Vagina (tissue), 2 donors: ENCODE measurements at places on chromosomes 4 and X. TPM values are rescaled to one million over a fixed set of nuclear protein-coding genes. Genes with fewer than 3 reads are reported as not detected.

DNA sequence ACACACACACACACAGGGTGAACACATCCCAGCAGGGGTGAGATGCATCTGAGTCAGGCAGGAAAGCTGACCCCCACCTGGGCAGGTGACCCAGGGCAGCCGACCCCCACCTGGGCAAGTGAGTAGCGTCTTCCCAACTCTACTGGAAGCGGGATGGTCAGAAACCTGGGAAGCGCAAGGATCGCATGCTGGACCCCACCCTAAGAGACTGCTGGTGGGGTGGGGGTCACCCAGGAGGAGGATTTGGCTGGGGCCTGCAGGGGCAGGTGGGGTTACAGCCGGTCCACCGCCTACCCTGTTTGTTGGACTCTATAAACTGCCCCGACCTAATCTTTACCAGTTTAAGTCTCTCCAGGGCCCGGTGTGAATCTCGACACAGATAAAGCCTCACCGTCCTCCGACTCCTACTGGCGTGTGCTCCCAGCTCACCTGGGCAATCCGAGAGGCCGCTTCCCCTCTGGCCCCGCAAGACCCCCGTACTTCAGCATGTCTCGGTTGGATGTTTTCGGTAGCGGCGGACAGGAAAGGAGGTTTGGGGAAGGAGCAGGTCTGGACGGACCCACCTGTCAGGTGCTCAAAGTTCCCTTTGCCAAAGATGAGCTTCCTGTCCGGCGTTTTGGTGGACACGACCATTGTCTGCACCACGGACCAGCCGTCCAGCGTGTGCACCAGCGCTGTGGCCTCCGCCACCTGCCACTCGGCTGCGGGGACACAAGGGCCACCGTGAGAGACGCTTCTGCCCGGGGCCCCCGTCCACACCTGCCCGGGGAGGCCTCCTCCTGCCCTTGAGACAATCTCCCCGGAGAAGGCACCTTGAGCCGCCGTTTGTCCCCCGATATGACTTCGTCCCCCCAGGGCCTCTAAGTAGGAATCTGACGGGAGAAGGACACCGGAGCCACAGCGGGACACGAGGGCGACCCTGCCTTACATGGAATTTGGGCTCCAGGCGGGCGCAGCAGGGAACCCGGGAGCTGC, 2.0 kb downstream of the GTPBP6 start:
- peaks cover 15% of the 10 kb centered on the region for H3K4me1 ChIP-seq
- H3K36me3 ChIP-seq, result no peaks in the 10 kb centered on the region
- no peak overlapping the region for H3K4me3 ChIP-seq
- DNase-seq, result no peak
- H3K27ac ChIP-seq, result no peak overlapping the region

The ARHGAP36 gene
- total RNA-seq, result 2.0 TPM

GRCh38 chr4:172751550-172751949, 417.1 kb upstream of the GALNT7 start:
- H3K4me3 ChIP-seq, result no peak overlapping the region
- no peak overlapping the region for H3K27ac ChIP-seq
- no peaks in the 10 kb centered on the region for H3K36me3 ChIP-seq
- H3K4me1 ChIP-seq, result no peaks in the 10 kb centered on the region

The AVPR2 gene
- total RNA-seq, result 4.9 TPM

DNA sequence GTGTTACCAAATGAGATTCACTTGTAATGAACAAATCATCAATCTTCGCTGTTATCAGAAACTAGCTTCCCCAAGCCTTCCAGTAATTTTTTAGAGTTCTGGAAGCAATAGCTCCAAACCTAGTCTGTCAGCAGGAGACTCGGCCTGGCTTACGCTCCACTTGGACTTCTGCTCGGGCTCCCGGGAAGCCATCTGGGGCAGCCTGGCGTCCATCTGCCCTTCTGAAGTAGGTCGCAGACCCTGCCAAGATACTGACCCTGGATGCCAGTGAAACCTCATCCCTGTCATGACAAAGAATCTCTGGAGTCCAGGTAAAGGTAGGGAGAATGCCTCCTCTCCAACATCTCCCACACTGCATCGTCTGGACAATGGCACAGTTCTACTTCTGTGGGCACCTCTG, 493.8 kb upstream of the ZFP42 start:
- DNase-seq, result no peak
- H3K4me3 ChIP-seq, result no peak overlapping the region
- H3K27me3 ChIP-seq, result no peaks in the 10 kb centered on the region
- no peaks in the 10 kb centered on the region for H3K36me3 ChIP-seq

The MXRA5 gene
- 4.7 TPM for total RNA-seq

GRCh38 chr4:5693871-5694270, 14.5 kb downstream of the EVC2 start:
- no peaks in the 10 kb centered on the region for H3K27me3 ChIP-seq
- H3K4me3 ChIP-seq, result no peak overlapping the region
- H3K4me1 ChIP-seq, result no peaks in the 10 kb centered on the region
- H3K27ac ChIP-seq, result no peak overlapping the region
- no peaks in the 10 kb centered on the region for H3K36me3 ChIP-seq

The SYP gene
- total RNA-seq, result 11.0 TPM

DNA sequence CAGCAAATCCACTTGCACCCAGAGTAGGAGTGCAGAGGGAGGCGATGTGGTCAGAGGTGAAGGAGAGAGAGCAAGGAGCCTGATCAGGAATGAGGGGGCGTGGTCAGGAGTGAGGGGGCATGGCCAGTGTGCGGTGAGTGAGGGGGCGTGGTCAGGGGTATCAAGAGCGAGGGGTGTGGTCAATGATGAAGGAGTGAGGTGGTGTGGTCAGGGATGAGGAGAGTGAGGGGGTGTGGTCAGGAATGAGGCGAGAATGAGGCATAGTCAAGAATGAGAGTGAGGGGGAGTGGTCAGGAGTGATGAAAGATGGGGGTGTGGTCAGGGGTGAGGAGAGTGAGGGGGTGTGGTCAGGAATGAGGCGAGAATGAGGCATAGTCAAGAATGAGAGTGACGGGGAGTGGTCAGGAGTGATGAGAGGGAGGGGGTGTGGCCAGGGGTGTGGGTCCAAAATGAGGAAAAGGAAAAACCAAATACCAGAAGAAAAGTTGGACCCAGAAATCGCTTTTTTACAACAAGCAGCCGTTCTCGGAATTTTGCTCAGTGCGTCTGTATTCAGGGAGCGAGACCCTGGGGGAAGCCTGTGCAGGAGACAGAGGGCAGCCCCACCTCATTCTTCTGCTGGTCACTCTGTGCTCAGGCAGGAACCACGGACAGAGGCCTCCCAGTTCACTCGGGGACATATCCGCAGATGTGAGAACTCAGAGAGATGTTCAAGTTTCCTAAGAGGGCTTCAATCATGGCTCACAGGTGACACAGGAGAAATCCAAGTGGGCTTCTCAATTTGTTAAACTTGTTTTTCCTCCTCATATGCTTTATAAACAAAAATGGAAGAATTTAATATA, 47.5 kb downstream of the MAGEA1 start:
- no peak overlapping the region for H3K4me3 ChIP-seq
- no peaks in the 10 kb centered on the region for H3K36me3 ChIP-seq
- no peaks in the 10 kb centered on the region for H3K27me3 ChIP-seq
- no peaks in the 10 kb centered on the region for H3K4me1 ChIP-seq
- no peak for DNase-seq
- H3K27ac ChIP-seq, result no peak overlapping the region

The CXCL10 gene
- 1.7 TPM for total RNA-seq

The PRDM8 gene
- total RNA-seq, result 15.0 TPM

The EREG gene
- 1.2 TPM for total RNA-seq

The DRD5 gene
- not detected for total RNA-seq

- DNase-seq, result no peak
- H3K27ac ChIP-seq, result no peak overlapping the region
- H3K4me3 ChIP-seq, result no peak overlapping the region
- no peaks in the 10 kb centered on the region for H3K27me3 ChIP-seq
- H3K36me3 ChIP-seq, result no peaks in the 10 kb centered on the region
- H3K4me1 ChIP-seq, result no peaks in the 10 kb centered on the region
Observed at GRCh38 chr4:178899084-178899483, 1456.8 kb upstream of the AGA start.

DNA sequence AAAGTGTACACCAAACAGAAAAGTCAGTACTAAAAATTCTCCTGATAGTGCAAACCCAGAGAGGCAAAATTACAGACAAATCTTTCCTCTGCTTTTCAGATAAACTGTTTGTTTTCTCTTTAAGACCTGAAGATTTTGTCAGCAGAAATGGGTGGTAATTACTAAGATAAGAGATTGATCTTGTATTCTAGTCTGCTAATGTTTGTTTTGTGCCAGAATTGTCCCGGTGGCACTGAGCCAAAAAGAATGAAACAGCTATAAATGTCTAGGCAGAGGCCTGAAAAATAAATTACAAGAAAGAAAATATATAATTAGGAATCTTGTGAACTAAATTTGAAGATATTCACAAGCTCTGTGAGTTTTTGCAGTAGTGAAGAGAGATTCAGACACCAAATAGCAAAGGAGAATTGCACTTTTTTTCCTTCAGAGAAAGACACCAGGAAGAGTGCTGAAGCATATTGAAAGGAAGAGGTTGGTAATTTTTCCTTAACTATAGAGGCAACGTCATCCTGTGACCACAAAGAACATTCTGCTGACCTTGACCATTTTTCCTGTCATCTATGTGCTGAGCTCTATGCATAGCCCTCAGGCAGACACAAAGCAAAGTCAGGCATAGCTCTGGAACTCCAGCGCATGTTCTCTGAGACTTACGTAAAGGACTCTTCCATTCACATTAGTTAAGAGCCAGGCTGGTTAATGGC, 314.5 kb upstream of the RASGEF1B start:
- H3K4me1 ChIP-seq, result no peaks in the 10 kb centered on the region
- no peaks in the 10 kb centered on the region for H3K36me3 ChIP-seq
- no peaks in the 10 kb centered on the region for H3K27me3 ChIP-seq
- no peak overlapping the region for H3K4me3 ChIP-seq
- DNase-seq, result no peak
- no peak overlapping the region for H3K27ac ChIP-seq

- H3K36me3 ChIP-seq, result no peaks in the 10 kb centered on the region
- H3K4me1 ChIP-seq, result peaks cover 7% of the 10 kb centered on the region
- H3K27ac ChIP-seq, result no peak overlapping the region
- no peak for DNase-seq
Observed at GRCh38 chr4:123481717-123482116, 85.1 kb downstream of the SPRY1 start.

DNA sequence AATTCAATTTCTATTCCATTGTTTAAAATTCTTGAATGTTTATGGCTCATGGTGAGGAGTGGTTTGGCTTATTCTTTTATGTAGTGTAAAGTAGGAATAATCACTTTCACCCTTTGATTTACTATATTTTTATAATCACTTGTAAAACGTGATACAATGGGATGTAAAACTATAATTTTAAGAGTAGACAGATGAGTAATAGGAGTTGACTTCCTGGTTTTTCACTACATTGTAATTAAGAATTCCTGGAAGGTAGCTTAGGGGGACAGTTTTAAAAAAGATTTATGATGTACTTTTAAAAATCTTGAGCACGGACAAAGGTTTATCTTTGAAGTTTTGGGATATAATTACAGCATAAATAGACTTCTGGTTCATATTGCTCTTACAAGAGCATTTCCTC, 65.3 kb downstream of the PDGFC start:
- DNase-seq, result no peak
- H3K27me3 ChIP-seq, result no peaks in the 10 kb centered on the region
- H3K4me3 ChIP-seq, result no peak overlapping the region
- no peak overlapping the region for H3K27ac ChIP-seq

DNA sequence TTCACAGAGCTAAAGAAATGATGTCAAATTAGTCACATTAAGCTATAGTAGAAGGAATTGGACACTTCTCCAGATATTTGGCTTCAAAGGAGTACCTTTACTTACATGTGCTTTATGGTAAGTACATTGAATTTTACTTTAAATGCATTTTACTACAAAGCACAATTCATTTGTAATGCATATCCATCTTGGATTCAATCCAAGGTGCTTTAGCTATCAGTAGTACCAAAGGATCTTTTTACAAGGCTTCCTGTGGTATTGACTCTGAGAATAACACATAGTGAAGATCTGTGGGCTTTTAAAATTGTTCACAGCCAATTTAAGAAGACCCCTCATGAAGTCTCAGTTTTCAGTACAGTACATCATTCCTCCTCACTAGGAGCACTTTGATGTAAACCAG, 13.2 kb downstream of the THAP6 start:
- H3K27ac ChIP-seq, result no peak overlapping the region
- H3K36me3 ChIP-seq, result no peaks in the 10 kb centered on the region
- H3K4me1 ChIP-seq, result no peaks in the 10 kb centered on the region
- no peaks in the 10 kb centered on the region for H3K27me3 ChIP-seq
- no peak for DNase-seq

DNA sequence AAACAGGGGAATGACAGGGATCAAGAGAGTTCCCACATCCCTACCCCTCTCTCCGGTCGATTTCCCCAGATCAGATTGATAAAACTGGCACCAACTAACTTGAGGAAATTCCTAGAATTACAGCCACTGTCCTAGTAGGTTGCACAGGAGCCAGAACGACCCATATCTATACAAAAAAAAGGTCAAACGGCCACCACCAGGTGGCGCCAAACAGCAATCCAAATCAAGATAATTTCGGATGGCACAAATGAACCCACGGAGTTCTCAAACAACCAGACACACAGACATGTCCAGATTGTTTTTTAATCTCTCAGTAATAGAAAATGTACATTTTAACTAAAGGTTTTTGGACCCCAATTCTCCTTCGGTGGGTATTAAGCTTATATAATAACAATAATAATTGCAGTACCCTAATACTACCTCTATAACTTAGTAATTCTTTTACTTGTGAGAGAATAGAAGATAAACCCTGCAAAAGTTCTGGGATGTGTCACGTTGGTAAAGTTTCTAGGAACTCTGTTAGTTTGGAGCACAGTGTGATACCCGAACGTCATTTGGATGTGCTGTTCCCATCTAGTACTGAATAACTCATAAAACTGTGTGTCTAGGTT, 212.6 kb downstream of the SPOCK3 start:
- H3K27me3 ChIP-seq, result no peaks in the 10 kb centered on the region
- no peaks in the 10 kb centered on the region for H3K4me1 ChIP-seq
- no peak overlapping the region for H3K27ac ChIP-seq
- DNase-seq, result no peak
- H3K36me3 ChIP-seq, result no peaks in the 10 kb centered on the region

- H3K27me3 ChIP-seq, result no peaks in the 10 kb centered on the region
- no peak overlapping the region for H3K27ac ChIP-seq
- H3K4me1 ChIP-seq, result no peaks in the 10 kb centered on the region
- DNase-seq, result no peak
- H3K36me3 ChIP-seq, result no peaks in the 10 kb centered on the region
Observed at GRCh38 chrX:1472975-1473374, 20.3 kb upstream of the ASMTL start.

GRCh38 chr4:119736559-119736958, 108.0 kb upstream of the PDE5A start:
- H3K36me3 ChIP-seq, result no peaks in the 10 kb centered on the region
- no peak overlapping the region for H3K27ac ChIP-seq
- DNase-seq, result no peak
- no peak overlapping the region for H3K4me3 ChIP-seq
- H3K4me1 ChIP-seq, result peaks cover 13% of the 10 kb centered on the region

The FTSJ1 gene
- 31.7 TPM for total RNA-seq

The ARAP2 gene
- total RNA-seq, result 52.8 TPM
